ENCODE measurements at places on chromosomes 16 and 17.

DNA sequence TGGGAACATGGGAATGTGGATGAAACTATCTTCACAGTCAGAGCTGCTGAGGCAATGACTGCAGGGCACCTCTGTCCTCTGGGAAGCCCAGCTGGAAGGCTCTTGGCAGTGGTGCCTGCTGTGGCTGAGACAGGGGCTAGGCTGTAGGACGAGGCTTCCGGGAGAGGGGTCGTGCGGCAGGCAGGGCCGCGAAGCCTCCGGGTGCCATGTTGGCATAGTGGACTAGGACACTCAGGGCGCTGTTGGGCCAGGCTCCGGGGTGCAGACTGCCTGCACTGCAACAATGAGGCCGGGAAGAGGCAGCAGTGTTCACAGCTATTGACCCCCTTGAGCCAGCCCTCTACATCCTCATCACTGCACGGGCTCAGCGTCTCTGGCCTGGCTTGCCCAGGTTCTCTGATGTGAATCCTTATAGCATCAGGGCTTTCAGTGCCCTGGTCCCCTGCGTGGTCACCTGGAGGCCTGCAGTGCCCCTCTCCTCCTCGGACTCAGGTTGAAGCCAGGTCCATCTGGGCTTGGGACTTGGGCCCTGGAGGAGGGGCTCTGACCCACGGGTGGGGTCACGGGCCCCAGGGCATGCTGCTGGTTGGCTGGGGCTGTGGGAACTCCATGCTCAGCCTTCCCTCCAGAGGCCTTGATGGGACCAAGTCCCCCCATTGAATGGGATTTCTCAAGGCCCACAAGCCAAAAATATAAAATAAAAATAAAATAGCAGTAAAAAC lies 91.6 kb downstream of the TNFRSF13B start:
- no peak for DNase-seq

DNA sequence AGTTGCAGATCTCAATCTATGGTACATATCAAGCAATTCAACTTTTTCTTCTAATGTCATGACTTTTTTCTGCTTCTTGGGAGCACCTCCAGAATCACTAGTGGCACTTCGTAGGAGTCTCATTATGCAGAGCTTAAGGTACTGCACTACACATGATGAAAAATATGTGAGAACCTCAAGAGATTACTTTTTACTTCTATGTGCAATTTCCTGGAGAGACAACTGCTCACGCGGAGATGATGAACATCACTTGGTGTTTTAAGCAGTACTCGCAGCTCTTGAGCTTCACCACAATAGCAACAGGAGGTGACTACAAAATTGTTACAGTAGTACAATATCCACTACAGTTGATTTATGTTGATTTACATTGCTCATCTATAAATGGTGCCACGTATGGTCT lies 79.7 kb downstream of the MRTFB start:
- no peak for DNase-seq

DNA sequence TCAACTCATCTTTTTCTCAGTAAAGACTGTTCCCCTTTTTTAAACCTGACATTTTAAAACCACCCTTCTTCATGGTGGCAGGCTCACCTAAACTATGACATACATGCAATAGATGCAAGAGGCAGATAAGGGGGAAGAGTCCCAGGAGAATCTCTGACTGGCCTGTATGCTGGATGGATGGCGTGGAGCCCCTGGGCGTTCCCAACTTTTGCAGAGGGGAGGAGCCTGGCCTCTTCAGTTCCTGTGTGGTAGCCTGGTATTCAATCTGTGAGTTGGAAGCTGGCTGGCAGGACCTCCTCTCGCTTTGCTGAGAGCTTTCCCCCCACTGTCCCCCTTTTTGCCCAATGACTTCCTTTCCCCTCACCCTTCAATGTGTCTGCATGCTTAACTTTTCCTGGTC lies 217.6 kb upstream of the CA10 start:
- DNase-seq: no peak

GRCh38 chr17:81339534-81340296 lies 44.6 kb upstream of the SLC38A10 start:
- DNase-seq: no peak

DNA sequence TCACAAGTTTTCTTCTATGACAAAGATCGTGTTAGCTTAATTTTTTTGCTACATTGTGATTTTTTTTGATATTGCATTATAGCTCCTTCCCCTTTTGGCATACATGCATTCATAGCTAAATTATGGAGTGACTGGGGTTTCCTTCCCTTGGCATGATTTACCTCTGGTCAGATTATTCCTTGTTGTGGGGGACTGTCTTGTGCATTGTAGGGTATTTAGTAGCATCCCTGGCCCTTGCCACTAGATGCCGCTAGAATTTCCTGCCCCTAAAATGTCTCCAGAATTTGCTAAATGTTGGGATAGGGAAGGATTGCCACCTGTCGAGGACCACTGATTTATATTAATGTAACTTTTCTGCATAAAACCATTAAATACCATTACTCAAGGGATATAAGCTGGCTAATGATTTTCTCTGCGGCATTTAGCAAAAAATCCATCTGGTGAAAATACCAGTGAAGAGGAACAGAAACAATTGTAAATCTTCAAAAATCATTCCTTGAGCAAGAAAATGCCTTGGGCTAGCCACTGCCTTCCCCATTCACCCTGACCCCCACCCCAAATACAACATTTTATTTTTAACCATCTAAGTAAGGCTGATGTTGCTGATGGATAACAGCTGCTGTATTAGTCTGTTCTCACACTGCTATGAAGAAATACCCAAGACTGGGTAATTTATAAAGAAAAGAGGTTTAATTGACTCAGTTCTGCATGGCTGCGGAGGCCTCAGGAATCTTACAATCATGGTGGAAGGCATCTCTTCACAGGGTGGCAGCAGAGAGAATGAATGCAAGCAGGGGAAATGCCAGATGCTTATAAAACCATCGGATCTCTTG lies 195.2 kb downstream of the MAP2K6 start:
- no peak for DNase-seq

- no peak for DNase-seq
These were observed 24.0 kb downstream of the ABCC1 start for GRCh38 chr16:15973421-15973820.

All from T-helper 22 cell (primary cell).